Ascending aorta (tissue), 2 donors: ENCODE measurements at places on chromosomes 4 and X. TPM values are rescaled to one million over a fixed set of nuclear protein-coding genes. Genes with fewer than 3 reads are reported as not detected.

The RENBP gene
- 15.5 TPM for total RNA-seq

The MAGEB10 gene
- not detected for total RNA-seq

The PCDH11X gene
- 1.2 TPM for total RNA-seq

The ADH7 gene
- not detected for total RNA-seq

The CDX4 gene
- not detected for total RNA-seq

The SPIN2A gene
- 0.53 TPM for total RNA-seq

The ATP2B3 gene
- 0.32 TPM for total RNA-seq

The CACNA1F gene
- total RNA-seq, result not detected

The DTHD1 gene
- total RNA-seq, result not detected
